IPS-NIHi11 (cell line): ENCODE measurements at places on chromosomes 13 and 19.
A peak's percentile ranks its signal among the peaks of the same experiment; 100 is the strongest.

DNA sequence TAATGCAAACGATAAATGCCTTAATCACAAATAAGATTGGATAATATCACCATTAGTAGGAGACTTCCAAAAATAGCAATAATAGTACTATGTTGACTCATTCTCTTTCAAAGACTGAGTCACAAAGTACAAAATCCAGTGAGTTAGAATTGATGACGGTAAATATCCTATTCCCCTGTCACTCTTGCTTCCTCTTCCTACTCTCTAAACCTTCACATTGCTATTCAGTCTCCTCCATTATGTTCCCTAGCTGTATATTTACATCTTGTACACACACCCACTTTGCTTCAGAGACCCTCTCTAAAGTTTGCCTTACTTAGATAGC is 26.3 kb upstream of the INTS6 start:
- no peak for DNase-seq

- no peak for DNase-seq
Observed at GRCh38 chr13:107649079-107649478, 566.3 kb downstream of the LIG4 start.

- DNase-seq = no peak
Observed at GRCh38 chr13:73993661-73994060, 140.5 kb downstream of the KLF12 start.

GRCh38 chr13:82614086-82614485 is 1268.2 kb downstream of the SLITRK1 start:
- DNase-seq = no peak

DNA sequence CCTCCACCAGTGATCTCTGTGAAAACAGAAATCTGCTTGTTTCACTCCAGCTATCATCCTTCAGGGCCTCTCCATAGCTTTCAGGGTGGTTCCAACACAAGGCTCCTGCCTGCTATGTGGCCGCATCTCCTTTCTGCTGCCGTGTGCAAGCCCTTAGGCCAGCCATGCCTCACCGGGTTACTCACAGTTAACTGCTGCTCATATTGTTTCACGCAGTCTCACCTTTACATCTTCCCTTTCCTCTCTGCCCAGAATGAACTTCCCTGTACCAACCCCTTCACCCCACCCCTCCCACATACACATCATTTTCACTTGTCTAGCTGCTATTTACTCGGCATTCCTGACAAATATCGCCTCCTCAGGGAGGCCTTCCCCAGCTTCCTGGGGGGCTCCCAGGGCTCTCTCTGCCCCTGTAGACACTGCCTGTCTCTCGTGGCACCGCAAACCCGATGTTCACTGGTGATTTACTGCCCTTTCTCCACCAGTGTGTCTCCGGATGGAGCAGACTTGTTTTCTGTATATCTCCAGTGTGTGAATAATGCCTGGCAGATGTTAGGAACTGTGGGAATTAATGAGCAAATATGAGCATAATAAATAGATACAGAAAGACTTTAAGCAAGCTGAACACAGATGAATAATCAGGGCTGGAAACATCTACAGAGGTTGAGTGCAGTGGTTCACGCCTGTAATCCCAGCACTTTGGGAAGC is 39.3 kb upstream of the GPR183 start:
- DNase-seq = no peak

GRCh38 chr19:2728783-2729387 is 7.7 kb upstream of the DIRAS1 start:
- DNase-seq = no peak

DNA sequence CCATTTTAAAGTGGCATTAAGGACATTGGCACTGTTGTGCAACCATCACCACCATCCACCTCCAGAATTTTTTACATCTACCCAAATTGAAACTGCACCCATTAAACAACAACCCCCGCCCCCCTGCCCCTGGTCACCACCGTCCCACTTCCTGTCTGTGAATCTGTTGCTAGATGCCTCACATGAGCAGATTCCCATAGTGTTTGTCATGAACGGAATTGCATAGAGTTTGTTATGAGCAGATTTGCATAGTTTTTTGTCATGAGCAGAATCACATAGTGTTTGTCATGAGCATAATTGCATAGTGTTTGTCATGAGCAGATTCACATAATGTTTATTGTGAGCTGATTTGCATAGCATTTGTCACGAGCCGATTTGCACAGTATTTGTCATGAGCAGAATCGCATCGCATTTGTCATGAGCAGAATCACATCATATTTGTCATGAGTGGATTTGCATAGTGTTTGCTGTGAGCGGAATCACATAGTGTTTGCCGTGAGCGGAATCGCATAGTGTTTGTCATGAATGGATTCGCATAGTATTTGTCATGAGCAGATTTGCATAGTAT is 54.0 kb upstream of the GTF3A start:
- DNase-seq = no peak

GRCh38 chr13:57137585-57137984 is 3.1 kb upstream of the PRR20A start:
- DNase-seq = no peak

DNA sequence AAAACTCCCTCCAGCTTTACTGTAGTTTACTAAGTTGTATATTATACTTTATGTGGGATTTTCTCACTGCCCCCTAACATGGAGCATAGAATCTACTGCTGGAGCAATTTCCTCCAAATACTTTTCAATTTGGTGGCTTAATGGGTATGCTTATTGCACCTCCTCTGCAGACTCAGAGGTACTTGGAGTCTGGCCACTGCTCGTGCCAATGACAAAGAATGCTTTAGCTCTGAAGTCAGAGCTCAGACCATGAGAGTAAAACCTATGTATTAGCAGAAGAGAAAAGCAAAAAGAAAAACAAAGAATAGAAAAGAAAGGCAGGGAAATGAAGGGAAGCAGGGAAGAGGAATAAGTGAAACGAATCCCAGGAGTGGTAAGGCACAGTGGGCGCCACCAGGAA is 71.9 kb downstream of the SUCLA2 start:
- DNase-seq = no peak

DNA sequence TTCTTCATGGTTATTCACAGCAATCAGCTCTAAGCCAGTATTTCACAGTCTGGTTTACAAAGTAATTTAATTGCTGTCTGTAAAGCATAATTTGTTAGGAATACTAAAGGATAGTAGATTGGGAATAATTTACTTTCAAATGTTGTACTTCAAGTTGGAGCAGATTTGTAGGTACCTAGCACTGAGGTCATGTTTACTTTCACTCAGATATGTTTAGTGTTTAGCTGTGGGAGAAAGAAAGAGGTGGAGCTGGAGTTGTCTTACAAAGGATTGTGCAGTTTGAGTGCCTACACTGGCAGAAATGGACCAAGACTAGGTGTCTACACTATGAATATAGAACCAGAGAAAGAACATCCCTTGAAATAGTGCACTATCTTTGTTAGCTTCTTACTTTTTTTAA is 464.6 kb downstream of the PCDH9 start:
- DNase-seq = no peak

- no peak for DNase-seq
Observed at GRCh38 chr19:2854849-2855248, 12.3 kb upstream of the ZNF556 start.

DNA sequence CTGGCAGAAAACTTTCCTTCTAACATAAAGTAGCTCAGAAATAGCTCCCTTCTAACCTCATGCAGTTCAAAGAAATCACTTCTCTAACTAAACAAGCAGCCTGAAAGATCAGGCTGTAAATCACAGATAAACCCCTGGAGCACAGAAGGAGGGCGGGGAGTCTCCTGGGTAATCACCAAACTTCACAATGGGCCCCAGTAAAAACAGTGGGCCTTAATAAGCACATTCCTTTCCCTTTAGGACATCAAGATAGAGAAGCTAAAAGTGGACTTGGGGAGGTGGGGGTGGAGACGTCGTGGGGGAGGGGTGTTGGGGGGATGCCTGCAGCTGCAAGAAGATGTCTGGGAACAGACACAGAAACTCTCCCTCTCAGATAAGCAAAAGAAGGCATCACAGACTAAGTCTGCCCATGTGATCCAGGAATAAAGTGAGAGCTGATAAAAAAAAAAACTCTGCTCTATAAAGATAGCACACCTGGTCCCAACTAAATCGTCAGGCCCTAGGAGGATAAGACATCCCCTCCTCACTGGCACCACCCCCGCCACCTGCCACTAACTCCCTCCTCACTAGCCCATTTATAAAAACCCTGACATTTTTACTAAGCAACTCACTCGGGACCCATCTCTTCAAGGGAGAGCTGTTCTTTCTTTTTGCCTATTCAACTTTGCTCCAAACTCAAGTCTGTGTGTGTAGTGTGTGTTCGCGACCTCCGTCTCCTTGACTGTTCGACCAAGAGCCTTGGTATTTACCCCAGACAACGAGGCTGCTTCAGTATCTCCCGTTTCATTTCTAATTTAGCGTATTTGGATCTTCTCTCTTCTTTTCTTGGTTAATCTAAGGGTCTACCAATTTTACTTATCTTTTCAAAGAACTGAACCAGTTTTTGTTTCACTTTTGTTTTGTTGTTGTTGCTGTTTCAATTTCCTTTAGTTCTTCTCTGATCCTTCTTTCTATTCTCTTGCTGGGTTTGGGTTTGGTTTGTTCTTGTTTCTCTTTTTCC is 31.7 kb downstream of the DNAJC15 start:
- DNase-seq = peak; percentile 56

DNA sequence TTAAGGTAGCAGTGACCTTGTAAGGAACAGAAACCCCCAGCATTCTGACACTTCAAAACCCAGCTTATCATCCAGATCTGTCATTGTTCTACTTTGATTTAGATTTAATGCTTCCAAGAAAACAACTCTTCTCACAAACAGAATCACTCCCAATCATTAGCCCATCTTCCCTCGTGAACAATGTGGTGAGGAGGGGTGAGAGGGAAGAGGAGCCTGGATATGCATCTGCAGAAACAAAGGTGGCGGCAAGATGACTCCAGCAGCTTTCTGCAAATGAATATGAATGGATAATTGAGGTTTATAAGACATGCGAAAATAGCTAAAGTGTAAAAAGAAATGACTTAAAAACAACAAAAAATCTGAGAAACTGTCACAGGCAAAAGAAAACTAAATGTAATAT is 859.9 kb upstream of the SLC10A2 start:
- DNase-seq = no peak

DNA sequence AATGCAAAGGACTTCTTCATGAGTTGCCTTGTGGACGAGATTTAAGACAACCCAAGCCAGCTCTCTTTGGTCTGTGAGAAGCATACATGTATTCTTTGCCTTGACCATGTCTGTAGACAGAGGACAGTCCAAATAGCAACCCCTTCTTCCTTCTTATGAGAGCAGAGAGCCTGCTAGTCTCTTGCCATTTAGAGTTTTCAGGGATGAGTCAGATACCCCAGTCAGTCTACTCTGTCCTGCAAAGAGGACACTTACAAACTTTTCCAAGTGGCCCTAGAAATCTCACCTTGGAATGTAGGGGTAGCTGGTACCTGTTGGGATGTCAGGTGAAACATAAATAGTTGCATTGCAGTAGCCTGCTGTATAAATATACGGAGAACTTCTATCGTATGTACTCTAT is 36.7 kb downstream of the DNAJC3 start:
- no peak for DNase-seq

DNA sequence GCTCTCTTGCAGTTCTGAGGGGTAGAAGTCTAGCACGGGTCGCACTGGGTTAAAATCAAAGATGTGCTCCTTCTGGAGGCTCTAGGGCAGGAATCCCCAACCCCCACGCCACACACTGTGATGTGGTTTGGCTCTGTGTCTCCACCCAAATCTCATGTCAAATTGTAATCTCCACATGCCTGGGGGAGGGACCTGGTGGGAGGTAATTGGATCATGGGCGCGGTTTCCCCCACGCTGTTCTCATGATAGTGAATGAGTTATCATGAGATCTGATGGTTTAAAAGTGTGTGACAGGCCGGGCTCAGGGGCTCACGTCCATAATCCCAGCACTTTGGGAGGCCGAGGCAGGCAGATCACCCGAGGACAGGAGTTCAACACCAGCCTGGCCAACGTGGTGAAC is 26.6 kb upstream of the CALM3 start:
- no peak for DNase-seq

DNA sequence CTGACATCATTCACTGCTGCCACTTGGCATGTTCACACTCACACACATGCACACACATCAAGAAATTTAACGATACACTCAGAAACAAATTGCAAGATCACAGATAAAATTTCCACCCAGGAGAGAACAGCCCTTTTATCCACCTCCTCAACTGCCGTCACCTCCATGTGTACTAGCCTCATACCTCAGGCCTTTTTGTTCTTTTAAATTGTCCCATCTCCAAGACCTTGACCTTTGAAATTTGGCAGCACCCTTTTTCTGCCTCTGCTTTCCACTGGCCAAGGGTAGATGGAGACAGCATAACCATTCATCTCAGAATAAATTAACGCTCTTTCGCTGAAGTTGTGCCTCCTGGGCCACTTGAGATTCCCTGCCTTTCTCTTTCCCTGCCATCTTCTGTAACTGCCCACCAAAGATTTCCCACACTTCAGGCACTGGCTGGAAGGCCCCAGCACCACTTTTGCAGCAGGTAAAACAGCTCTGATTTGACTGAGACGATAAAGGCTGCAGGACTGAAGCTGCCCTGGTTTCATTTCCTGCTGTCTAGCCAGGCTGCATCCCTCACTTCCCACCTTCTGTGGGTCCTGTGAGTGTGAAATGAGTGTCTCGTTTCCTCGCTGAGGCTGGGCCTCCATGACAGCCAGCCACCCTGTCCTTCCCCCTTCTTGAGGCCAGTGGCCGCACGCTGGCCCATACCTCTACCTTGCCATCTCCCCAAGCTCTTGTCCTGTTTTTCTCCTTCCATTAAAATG is 39.3 kb downstream of the MBNL2 start:
- DNase-seq = no peak

GRCh38 chr13:33262594-33262993 is 23.0 kb downstream of the STARD13 start:
- no peak for DNase-seq

- peak; percentile 68 for DNase-seq
Observed at GRCh38 chr19:58361900-58362271, 665 bp downstream of the ZNF497 start.

GRCh38 chr19:1040476-1041271 is 767 bp downstream of the ABCA7 start:
- peak; percentile 90 for DNase-seq

GRCh38 chr19:36054733-36055686 is at the start of gene WDR62:
TSS of gene WDR62 (plus strand) at chr19:36054897. CDS start at chr19:36054972, 75 bp downstream.
- DNase-seq = peak; percentile 98

GRCh38 chr19:2044709-2045500 is 6.1 kb downstream of the MKNK2 start:
- no peak for DNase-seq

DNA sequence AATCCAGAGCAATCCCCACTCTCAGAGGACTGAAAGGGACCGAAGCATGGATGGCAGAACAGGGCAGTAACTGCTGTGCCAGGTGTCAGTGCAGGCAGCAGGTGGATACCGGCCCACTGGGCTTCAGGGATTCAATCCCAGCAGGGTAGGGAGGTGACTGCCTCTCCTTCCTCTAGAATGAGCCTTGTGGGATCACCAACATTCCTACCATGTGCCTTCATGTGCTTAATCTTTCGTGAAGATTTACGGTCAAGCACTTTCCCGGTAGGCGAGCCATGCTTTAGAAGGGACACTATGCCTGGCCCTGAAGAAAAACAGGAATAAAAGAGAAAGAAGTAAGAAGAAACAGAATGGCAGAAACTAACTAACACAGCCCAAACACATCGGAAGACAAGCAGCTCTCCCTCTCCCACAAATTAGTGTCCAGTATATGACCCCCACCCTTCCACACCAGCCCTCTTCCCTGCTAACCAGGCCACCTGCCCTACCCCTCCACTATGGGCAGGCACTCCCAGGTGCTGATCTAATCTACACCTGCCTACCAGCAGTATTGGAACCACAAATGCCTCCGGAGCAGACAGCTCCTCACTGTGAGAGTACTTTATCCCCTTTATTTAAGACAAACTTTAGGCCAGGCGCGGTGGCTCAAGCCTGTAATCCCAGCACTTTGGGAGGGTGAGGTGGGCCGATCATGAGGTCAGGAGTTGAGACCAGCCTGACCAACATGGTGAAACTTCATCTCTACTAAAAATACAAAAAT is 162.5 kb downstream of the NUFIP1 start:
- DNase-seq = no peak
